ENCODE measurements at places on chromosomes 12 and 14. TPM values are rescaled to one million over a fixed set of nuclear protein-coding genes. Genes with fewer than 3 reads are reported as not detected.

- no peaks in the 10 kb centered on the region for H3K27me3 ChIP-seq
- H3K4me1 ChIP-seq: peaks cover 30% of the 10 kb centered on the region
- H3K27ac ChIP-seq: peak overlapping the region; percentile 94
These were observed 46.7 kb downstream of the GXYLT1 start for GRCh38 chr12:42097971-42098370.

- no peaks in the 10 kb centered on the region for H3K27me3 ChIP-seq
- peaks cover 19% of the 10 kb centered on the region for H3K4me1 ChIP-seq
- H3K36me3 ChIP-seq: no peaks in the 10 kb centered on the region
- H3K4me3 ChIP-seq: no peak overlapping the region
- no peak overlapping the region for H3K27ac ChIP-seq
These were observed 26.6 kb upstream of the LTA4H start for GRCh38 chr12:96061864-96062453.

DNA sequence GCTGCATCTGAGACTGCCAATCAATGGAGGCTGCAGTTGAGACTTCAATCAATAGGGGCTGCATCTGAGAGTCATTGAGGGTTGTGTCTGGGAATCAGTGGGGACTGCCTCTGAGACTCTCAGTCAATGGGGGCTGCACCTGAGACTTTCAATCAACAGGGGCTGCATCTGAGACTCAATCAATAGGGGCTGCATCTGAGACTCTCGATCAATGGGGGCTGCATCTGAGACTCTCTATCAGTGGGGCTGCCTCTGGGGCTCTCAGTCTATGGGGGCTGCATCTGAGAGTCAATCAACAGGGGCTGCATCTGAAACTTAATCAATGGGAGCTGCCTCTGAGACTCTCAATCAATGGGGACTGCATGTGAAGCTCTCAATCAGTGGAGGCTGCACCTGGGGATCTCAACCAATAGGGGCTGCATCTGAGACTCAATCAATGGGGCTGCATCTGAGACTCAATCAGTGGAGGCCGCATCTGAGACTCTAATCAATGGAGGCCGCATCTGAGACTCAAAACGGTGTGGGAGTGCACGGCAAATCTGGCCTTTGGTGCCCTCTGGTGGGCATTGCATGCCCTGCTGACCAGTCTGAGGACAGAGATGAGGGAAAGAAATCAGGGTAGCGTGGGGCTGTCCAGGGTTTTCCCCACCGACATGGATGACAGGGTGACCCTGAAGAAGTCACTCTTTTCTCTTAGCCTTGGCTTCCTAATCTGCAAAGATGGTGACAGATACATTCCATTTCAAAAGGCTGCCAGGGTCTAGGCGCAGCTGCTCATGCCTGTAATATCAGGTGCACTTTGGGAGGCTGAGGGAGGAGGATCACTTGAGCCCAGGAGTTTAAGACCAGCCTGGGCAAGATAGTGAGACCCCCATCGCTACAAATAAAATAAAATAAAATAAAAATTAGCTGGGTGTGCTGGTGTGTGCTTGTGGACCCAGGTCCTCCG lies 41.3 kb upstream of the EIF5 start:
- H3K27me3 ChIP-seq: peaks cover 32% of the 10 kb centered on the region
- H3K4me1 ChIP-seq: no peaks in the 10 kb centered on the region
- DNase-seq: peak; percentile 62
- no peak overlapping the region for H3K27ac ChIP-seq
- no peaks in the 10 kb centered on the region for H3K36me3 ChIP-seq

GRCh38 chr12:110102255-110102654 lies 21.9 kb upstream of the IFT81 start:
- no peaks in the 10 kb centered on the region for H3K27me3 ChIP-seq
- no peak overlapping the region for H3K4me3 ChIP-seq
- H3K36me3 ChIP-seq: no peaks in the 10 kb centered on the region
- no peak overlapping the region for H3K27ac ChIP-seq
- DNase-seq: no peak

DNA sequence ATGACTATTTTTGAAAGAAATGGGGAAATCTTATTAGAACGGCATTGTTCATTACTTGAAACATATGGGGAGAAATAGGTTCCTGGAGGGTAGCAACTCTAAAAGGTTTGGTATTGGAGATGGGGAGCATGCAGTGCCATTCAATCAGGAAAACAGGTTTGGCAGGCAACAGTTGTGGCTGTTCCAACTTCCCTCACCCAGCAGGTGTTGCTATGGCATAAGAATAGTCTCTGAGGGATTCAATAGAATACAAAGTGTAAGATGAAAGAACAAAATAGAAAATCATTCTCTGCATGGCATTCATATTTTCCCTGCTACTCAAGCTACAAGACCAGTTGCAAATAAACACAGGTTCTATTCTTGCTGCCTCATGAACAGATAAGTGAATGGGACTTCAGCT lies 393.3 kb upstream of the RPL10L start:
- no peaks in the 10 kb centered on the region for H3K36me3 ChIP-seq
- no peak overlapping the region for H3K4me3 ChIP-seq
- no peak for DNase-seq
- H3K4me1 ChIP-seq: no peaks in the 10 kb centered on the region

The GUCY2C gene
- total RNA-seq: not detected

The MUCL1 gene
- total RNA-seq: not detected

The FIGNL2 gene
- total RNA-seq: 1.6 TPM
